ENCODE measurements at places on chromosomes 11 and 22.

DNA sequence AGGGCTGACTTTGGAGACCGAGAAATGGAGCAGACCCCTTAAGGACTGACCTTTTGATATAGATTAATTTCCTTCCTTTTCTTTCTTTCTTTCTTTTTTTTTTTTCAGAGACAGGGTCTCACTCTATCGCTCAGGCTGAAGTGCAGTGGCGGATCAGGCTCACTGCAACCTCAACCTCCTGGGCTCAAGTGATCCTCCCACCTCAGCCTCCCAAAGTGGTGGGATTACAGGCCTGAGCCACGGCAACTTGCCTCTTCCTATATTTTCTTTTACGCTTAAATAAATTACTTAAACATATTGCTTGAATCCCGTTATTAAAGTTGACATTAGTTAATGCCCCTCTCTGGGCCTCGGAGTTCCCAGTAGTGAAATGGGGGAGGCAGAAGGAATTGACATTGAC lies 350 bp upstream of the KCTD14 start:
- DNase-seq: no peak

DNA sequence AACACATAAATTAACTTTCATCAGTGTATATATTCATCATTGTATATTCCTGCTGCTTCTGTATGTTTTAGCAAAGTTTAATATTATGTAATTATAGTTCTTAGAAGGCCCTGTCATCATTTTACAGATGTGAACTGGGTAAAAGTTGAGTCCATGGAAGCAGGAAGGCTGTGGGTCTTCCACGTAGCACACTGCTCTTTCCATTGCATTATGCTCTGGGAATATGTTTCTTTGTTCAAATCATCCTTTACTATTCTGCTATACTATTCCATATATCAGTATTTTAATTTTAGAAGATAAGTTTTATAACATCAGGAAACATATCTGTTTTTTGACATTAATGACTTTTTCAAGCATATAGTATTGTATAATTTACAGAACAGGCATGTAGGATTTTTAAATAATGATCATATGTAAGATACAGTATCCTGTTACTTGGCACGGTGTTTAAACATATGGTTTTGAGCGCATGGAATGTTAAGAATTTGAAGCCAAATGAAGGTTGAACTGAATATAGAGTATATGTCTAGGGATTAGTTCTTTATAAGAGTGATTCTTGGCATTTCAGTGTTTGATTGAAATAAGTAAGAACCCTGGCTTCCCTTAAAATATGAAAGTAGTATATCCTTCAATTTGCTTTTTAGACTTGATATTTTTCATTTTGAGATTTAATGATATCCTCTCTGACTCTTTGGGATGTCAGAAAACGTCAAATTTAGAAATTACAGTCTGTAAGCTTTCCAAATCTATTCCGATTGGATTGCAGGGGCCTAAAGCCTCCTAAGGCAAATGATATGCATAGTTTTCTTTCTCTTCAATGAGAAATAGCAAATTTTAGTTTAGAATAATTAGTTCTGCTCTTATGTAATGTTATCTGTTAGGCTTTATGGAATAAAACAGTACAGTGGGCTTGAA lies 8.6 kb downstream of the CCDC81 start:
- no peak for DNase-seq

DNA sequence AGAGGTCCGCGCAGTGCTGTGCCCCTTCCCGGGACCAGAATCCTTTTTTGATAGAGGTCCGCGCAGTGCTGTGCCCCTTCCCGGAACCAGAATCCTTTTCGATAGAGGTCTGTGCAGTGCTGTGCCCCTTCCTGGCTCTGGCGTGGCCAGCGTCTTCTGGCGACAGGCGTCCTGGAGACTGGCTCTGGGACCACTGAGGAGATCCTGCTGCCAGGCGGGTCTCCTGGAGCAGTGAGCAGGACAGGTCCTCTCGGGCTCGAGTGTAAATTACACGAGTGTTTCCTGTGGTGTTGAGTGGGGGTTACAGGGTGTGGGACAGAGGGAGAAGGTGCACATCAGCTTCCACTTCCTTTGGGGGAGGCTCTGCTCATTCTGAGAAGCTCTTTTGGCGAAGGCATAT lies 98.1 kb downstream of the TBC1D22A start:
- no peak for DNase-seq

GRCh38 chr11:112902361-112903011 lies 58.7 kb upstream of the NCAM1 start:
- no peak for DNase-seq

- no peak for DNase-seq
Observed at GRCh38 chr11:81253244-81253643, 1480.4 kb downstream of the FAM181B start.

DNA sequence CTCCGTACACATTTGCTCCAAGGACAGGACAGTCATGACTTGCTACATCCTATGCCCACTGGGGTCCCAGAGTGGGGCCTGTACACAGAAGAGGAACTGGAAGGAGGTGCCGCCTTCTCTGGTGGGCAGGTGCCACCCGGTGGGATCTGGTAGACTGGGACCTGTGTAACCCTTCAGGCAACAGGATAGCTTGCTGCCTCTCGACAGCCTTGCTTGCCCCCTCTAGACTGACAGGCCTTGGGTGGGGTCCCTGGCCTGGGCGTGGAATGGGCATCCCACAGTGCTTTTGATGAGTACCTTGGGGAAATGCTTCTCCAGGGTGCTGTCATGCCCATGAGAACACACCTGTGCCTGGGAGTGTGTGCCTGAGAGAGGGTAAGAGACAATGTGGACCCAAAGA lies 15.8 kb downstream of the SHANK3 start:
- DNase-seq: peak; percentile 12

DNA sequence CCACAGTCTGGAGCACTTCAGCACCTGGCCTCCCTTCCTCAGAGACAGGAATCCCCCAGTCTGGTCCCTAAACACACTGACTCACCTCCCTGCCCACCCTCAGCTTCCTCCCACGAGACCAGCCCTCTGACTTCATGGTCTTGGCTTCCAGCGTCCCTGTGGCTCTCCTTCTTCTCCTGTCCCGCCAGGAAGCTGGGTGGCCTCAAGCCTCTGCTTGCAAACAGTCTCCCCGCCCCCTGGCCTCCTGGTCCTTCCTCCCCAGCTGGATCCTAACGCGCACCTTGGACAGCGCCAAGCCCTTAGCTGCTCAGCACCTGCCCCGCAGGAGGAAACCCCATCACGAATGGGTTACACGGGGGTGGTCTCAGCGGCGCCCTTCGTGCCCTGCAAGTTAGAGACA lies 4.5 kb downstream of the NCF4 start:
- no peak for DNase-seq

- no peak for DNase-seq
Observed at GRCh38 chr11:34727228-34727737, 106.4 kb downstream of the EHF start.

DNA sequence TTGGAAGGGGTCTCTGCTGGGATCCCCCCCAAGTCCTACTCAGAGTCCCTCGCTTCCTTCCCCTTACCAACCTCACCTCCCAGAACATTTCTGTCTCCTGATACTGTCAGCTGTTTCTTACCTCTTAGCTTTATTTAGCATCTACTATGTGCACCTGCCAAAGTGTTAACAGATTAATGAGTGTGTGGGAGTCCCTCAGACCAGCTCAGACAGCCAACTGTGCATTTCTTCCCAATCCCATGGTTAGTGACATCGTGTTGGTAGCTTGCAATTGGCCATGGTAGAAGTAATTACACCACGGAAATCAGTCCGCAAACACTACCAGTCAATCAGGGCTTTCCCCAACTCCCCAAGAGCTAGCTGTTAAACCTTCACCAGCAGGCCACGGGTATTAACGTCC lies 150.6 kb downstream of the DSCAML1 start:
- DNase-seq: no peak
